ENCODE measurements at places on chromosomes 1 and 21.

GRCh38 chr21:28487455-28488070 lies 505.1 kb downstream of the LTN1 start:
- no peak for DNase-seq

GRCh38 chr21:44529503-44530125 lies 10.4 kb downstream of the KRTAP10-1 start:
- no peak for DNase-seq

GRCh38 chr21:19350286-19350685 lies 946.7 kb upstream of the TMPRSS15 start:
- DNase-seq, result no peak

GRCh38 chr1:244294599-244295224 lies 157.0 kb downstream of the ADSS2 start:
- no peak for DNase-seq

DNA sequence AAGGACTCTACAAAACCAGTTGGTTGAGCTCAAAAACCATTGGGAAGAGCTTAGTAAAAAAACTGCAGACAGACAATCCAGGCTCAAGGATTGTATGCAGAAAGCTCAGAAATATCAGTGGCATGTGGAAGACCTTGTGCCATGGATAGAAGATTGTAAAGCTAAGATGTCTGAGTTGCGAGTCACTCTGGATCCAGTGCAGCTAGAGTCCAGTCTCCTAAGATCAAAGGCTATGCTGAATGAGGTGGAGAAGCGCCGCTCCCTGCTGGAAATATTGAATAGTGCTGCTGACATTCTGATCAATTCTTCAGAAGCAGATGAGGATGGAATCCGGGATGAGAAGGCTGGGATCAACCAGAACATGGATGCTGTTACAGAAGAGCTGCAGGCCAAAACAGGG lies 104.0 kb upstream of the BMP8A start:
- no peak for DNase-seq

- DNase-seq, result no peak
These were observed 18.8 kb upstream of the ECE1 start for GRCh38 chr1:21308847-21309652.

GRCh38 chr1:96016219-96016618 lies 705.4 kb upstream of the PTBP2 start:
- no peak for DNase-seq

DNA sequence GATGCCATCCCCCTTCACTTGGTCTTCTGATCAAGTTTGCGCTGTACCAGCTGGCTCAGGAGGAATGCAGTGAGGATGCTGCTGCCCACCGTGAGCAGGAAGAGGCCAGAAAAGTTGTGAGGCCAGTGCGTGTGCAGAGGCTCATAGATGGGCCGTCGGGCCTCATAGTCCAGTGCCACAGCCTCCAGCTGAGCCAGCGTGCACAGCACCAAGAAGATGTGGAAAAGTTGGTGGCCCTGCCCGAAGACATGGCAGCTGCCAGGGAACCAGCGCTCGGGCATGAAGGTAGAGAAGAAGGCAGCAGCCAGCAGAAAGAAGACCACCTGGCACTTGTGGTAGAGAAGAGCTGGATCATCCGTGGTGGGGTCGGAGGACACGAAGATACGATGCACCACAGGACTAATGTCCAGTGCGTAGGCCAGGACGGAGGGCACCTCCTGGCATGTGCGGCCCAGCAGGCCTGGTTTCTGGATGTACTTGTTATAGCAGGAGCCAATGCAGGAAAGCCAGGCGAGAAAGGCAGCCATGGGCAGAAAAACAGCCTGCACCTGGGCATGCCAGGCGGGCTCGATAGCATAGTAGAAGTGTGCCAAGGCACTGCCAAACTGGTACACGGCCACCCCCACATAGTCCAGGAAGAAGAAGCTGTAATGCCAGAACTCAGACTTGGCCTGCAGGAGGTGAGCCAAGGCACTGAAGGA lies 3.7 kb upstream of the AUNIP start:
- no peak for DNase-seq

DNA sequence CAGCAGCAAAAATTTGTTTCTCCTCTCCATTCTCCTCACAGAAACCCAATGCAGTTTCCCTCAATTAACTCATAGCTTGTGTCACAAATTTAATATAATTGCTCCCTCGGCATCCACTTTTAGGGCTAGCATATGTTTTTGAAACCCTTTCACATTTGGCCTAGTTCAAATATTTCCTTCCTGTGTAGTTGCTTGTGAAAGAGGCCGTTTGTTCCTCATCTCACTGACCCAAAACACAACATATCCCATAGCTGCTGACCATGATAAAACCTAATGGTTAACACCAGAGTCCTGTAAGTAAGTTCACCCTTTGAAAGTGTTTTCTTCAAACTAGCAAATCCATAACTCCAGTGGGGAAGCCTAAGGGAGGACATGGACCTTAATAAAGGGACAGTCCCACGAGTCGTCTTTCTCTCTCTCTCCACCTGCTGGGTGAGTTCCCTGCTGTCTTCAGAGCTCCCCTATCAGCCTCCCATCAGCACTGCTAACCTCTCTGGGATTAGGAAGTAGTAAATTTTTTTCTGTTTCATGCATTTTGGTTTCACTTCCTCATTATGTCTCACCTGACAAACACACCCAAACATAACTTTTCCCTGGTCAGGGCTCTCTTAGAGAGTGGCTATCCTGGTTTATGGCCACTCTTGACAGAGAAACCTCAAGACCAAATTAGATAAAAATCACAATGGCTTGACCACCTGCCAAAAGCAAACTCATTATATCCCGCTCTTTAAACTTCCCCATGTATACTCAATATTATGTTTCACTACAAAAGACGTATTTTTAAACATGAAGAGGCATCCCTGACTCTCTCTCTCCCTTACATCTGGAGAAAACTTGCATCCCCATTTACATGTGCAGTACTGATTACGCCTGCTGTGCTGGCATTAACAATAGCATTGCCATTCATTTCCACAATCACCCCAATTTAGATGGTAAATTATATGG lies 177.7 kb upstream of the HP1BP3 start:
- DNase-seq, result no peak

- no peak for DNase-seq
These were observed 19.9 kb downstream of the PLA2G4A start for GRCh38 chr1:186848509-186849130.

- no peak for DNase-seq
These were observed 45.5 kb downstream of the UTP25 start for GRCh38 chr1:209873067-209873799.

- no peak for DNase-seq
These were observed 462.2 kb upstream of the PTBP2 start for GRCh38 chr1:96259399-96259798.

- no peak for DNase-seq
These were observed 138.4 kb upstream of the VAMP3 start for GRCh38 chr1:7632681-7633080.

- DNase-seq, result no peak
These were observed 23.0 kb downstream of the APP start for GRCh38 chr21:26147535-26147934.

DNA sequence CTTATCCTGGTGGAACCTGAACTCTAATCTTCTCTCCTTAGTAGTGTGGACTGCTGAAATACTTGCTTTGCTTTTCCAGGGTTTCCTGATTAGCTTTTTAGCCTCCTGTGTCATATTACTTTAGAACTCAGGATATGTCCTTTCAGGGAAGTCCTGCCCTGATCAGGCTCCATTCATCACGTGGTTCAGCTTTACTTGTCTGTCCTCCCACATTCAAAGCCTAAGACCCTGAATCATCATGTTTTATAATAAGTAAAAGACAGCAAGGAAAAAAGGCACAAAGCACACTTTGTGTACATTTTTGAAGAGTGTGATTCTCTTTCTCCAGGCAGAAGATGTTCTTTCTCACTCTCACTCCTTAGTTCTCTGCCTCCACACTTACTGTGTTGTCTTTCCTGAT lies 70.6 kb downstream of the PATJ start:
- DNase-seq, result no peak

DNA sequence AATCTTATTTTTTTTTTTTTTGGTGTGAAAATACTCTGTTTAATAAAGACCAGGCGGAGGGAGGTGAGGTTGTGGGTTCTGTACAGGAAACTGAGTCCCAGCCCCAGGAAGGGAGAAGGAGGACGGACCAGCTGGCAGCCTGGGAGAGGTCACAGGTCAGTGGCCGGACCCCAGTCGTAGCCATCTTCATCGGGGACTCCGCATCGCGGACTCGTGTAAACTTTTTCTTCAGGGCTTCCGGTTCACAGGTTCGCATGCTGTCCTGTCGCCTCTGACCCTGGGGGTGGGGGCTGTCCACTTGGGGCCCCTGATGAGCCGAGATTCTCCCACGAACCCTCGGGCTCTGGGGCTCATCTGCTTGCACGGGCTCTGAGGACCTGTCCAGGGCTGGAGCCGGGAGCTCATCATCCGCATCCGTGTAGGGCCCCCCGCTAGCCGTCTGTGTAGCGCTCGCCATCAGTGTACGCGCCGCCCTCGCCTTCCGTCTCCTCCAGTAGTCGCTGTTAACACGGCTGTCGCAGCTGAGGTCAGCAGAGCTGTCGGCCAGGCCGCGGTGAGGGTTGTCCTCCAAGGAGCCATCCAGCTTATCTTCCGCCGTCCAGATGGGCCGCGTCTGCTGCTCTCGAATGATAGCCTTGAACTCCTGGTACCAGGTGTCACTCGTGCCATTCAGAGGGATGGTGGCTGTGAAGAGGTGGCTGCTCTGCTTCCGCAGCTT lies 975.7 kb upstream of the PRMT6 start:
- no peak for DNase-seq
